ENCODE measurements at places on chromosomes 2 and 18. TPM values are rescaled to one million over a fixed set of nuclear protein-coding genes. Genes with fewer than 3 reads are reported as not detected.

The PSMA8 gene
- total RNA-seq = not detected

The CD28 gene
- total RNA-seq = not detected

The FMNL2 gene
- total RNA-seq = 31.9 TPM

The ALPP gene
- total RNA-seq = not detected

The SLC4A3 gene
- total RNA-seq = 2.6 TPM

The RGPD4 gene
- total RNA-seq = not detected

The CARF gene
- total RNA-seq = 3.3 TPM

The DES gene
- total RNA-seq = 7.2 TPM

The TTN gene
- total RNA-seq = under 0.01 TPM

The ABCB11 gene
- not detected for total RNA-seq

The CRYGD gene
- total RNA-seq = not detected

All from placental pericyte (primary cell).